ENCODE measurements at places on chromosomes 1 and 21.

DNA sequence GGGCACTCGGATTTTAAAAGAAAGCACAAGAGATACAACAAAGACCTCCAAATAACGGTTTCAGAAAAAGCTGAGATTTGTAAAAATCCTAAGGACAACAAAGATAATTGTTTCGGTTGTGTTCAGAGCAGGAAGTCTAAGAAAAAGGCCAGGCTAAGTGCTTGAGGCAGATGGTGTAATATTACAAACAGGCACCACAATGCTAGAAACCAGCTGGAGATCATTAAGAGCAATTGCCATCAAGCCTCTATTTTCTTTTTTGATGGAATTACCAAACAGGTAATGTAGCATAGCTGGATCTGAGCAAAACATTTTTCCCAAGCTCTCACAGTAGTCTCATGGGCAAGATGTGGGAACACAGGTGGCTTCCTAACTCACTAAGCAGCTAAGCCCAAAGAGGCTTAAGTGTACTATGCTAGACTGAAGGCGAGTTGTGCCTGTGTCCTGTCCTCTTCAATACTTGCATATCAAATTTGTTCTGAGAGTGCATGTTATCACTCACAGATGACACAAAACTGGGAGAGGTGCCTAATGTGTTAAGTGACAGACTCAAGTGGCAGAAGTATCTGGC is 161.6 kb downstream of the GLUL start:
- no peak for DNase-seq

DNA sequence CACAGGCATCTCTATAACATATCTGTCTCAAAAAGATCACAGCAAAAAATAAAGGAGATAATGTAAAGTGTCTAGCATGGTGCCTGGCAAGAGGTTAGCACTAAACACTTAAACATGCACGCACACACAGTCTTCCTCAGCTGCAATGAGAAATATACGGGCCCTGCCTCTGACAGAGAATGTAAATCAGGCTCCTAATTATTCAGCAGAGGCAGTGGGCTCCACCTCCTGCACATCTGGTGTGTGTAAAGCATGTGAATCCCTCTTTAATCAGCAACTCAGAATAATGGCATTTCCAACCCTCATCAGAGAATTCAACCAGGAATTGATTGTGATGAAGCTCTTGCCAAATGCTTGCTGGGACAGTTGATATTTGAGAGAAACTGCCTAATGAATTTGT is 85.6 kb upstream of the KCNA3 start:
- no peak for DNase-seq

DNA sequence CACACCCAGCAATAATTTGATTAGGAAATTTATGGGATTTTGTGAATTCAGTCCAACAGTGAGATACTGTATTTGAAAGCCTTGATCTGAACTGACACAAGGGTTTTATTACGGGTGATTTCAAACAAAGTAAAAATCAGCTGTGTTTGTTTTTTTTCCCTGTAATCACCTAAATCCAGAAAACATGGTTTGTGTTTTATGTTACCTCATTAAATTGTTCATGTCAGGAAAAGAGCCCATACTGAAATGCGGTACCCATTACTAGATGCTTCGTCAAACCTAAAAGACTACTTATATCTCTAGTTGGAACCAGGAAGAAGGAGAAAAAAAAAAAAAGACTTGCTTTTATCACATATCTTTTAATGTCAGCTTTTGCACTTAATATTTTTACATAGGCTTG is 811.9 kb upstream of the RGS18 start:
- DNase-seq, result no peak

DNA sequence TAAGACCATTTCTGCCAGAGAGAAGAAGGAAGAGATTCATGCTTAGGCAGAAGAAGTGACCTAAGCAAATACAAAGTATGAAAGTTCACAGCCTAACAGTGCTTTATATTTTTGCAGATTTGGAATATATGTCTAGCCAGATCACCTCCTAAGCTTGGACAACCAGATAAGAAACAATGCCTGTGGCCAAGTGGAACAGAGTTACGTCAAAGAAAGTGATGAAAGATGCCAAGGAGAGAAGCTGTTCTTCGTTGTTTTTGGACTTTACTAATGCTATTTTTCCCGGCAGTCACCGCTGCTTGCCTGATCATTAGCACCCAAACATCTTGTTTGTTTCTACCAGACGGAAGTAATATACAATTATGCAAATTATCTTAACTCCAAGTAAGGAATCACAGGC is 489.2 kb upstream of the C1orf87 start:
- DNase-seq, result no peak

GRCh38 chr1:67299296-67299695 is 8.4 kb upstream of the IL12RB2 start:
- no peak for DNase-seq

DNA sequence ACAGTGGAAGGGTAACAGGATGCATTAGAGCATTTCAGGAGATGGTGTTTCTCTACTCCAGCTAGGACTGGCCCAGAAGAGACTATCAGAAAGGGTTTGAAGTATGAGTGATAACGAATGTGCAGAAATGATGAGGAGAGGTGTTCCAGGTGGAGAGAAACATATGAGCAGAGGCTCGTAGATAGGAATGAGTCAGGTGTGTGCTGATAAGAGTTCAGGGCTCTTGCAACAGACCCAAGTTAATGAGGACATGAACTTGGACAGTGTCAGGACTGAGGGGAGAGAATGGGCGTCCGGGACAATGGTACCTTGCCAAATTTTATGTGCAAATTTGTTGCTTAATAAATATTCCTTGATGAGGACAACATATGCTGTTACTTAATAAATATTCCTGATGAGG is 183.9 kb upstream of the NFIA start:
- no peak for DNase-seq

DNA sequence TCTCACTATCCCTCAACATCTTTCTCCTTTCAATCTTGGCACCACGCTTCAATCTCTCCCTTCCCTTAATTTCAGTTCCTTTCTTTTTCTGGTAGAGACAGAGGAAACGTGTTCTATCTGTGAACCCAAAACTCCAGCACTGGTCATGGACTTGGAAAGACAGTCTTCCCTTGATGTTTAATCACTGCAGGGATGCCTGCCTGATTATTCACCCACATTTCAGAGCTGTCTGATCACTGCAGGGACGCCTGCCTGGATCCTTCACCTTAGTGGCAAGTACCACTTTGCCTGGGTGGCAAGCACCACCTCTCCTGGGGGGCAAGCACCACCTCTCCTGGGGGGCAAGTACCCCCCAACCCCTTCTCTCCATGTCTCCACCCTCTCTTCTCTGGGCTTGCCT is 27.8 kb downstream of the SELL start:
- DNase-seq, result no peak

DNA sequence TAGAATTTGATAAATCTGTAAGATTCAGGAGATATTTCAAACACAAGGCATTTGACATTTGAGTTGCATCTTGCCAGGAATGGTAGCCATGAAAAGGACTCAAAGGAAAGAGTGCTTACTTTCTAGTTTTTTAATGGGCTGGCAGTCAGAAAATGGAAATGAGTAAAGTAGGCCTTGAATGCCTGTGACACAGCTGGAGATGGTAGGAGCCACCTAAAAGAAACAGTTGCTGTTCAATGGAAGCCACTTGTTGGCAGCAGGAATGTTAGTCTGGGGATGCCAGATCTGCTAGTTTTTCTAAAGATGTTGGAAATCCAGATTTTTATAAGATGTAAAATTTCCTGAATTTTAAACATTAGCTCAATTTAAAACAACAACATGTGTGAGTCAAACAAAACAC is 43.6 kb downstream of the CACHD1 start:
- no peak for DNase-seq

DNA sequence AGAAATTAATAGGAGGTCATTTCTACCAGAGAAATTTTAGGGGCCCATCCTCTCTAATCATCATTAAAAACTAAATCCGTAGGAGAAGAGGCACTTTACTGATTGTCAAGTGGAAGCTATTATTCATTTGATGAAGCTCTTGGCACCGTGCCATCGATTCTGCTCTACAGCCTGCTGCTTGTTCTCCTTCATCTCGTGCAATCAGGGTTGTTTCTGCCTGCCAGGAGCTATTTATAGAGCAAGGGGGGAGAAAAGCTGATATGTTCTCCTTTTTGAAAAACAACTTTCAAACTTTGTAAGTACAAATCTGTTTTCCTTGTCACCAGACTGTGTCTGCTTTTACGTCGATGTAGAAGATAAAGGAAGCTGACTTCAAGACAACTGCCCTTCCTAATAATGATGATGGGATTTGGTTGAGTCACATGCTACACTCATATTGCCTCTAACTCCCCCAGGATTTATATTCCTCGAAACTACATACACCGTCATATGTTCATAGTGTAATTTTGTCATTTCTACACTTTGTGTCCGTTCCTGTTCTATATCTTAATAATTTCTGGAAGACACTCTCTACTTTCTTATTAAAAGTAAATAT is 169.6 kb upstream of the LHX8 start:
- no peak for DNase-seq

DNA sequence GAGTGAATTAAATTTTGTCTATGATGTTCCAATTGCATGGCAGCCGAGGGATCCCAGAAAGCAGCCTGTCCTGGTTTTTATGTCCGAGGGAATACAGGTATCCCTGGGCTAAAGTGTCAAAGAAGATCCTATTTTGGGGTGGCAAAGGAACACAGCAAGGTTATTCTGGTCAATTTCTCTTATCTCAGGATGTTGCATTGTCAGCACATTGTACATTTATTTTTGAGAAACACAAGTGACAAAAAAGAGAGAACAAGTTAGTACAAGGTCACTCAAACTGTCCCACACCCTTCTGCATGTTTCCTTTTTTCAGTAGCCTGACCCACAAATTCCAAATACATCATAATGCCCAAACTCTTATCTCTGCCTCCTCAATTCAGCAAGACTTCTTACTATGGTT is 17.7 kb downstream of the RGS18 start:
- DNase-seq, result no peak

- DNase-seq, result no peak
These were observed 311.0 kb upstream of the CXADR start for GRCh38 chr21:17201741-17202260.

DNA sequence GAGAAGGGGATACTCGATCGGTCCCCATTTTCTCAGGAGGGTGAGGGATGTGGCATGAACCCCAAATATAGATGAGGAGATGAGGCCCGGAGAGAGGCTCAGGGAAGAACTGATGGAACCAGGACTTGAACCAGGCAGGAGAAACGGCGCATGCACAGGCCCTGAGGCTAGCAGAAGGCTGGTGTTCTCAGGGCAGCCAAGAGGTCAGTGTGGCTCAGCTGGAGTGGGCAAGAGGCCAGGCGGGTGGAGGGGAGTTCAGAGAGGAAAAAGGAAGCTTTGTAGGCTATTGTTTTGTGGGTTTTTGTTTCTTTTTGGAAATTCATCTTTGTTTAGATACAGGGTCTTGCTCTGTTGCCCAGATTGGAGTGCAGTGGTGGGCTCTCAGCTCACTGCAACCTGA is 122.0 kb downstream of the LACTBL1 start:
- DNase-seq, result no peak

DNA sequence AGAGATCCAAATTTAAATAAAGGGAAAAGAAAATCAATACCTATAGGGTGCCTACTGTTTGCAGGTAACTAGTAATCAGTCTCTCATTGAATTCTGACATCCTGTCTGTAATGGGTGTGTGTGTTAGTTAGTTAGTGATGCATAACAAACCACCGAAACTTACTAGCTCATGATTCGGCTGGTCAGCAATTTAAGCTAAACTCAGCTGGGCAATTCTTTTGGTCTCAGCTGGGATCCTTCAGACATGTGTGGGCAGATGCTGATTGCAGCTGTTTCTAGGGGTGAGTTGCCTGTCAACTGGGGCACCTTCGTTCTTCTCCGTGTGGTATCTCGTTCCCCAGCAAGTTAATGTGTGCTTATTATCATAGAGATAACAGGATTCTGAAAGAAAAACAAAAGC is 40.2 kb upstream of the ZNF124 start:
- no peak for DNase-seq

DNA sequence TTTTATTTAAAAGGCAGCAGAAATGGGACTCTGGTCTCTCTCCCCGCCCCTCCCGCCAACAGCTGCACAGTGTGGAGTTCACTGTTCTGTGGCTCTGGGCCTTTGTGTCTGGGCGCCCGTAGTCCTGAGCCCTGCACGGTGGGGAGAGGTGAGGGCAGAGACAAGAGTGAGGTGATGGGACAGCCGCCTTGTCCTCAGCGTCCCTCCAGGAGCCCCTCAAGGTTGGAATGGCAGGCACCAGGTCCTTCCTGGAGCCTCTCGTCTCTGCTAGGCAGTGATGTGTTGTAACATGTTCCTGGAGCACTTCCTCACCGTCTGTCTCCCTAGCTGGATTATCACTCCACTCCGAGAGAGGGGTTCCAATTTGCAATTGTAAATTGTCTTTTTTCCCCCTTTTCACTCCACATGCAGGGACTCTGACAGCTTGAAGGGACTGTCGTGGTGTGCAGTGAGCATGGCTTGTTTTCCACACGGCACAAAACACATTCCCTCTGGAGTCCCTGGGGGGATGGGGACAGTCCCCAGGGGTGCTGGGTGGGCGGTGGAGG is 44.6 kb upstream of the C1orf174 start:
- no peak for DNase-seq

DNA sequence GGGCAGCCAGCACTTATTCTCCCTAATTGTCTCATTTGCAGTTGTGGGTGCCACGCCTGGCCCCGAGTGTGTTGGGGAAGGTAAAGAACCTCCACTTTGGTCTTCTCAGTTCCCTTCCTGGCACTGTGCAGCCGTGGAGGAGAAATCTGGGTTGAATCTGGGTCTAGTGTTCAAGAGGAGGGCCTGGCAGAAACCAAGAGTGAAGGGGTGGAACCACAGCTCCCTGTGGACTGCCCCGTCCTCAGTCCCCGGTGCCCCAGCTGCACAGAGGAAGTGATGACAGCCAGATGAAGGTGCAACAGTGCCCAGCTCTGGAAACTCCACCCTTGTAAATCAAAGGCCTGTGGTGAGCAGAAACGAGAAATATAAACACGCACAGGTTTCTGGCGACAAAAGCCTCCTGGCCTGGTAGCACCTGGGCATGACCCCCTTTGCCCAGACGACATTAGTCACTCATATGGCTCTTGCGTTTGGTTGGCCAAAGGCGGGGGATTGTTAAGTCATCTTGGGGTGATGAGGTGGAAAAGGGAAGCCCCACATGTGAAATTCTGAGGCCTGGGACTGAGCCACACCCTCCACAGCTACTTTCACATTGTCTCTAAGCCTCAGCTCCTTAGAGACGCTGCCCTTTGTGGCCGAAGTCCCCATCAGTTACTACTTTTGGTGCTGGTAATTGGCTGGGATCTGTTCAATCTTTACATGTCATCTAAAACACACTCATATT is 4.2 kb upstream of the ECE1 start:
- DNase-seq, result no peak
